ENCODE measurements at places on chromosomes 7 and 10. TPM values are rescaled to one million over a fixed set of nuclear protein-coding genes. Genes with fewer than 3 reads are reported as not detected.

Gene ZC3HAV1L
- 0.93 TPM for total RNA-seq

Gene PLAU
- total RNA-seq: 0.50 TPM

Gene C10orf67
- total RNA-seq: not detected

Gene RPEL1
- total RNA-seq: not detected

Gene PSD
- total RNA-seq: 7.0 TPM

Gene MRPS33
- total RNA-seq: 33.2 TPM

Gene KIAA1217
- total RNA-seq: 26.7 TPM

Gene CYP2C19
- 13.0 TPM for total RNA-seq

Gene HOXA4
- 0.43 TPM for total RNA-seq

Gene PNLIPRP3
- total RNA-seq: not detected

Gene MIOS
- 14.4 TPM for total RNA-seq

Gene CEP55
- 0.08 TPM for total RNA-seq

Gene ANXA8
- 1.7 TPM for total RNA-seq

Gene NPFFR1
- not detected for total RNA-seq

Gene DPYSL4
- total RNA-seq: 0.08 TPM

Gene KCNMA1
- 44.0 TPM for total RNA-seq

Gene GIMAP5
- total RNA-seq: 3.7 TPM

Gene SORCS1
- total RNA-seq: 0.10 TPM

Gene SH2D4B
- total RNA-seq: not detected

Gene CPN1
- total RNA-seq: 46.9 TPM

Gene PMPCB
- 41.8 TPM for total RNA-seq

Gene GPR26
- not detected for total RNA-seq

Gene CHST3
- 1.3 TPM for total RNA-seq

Gene ZNF92
- total RNA-seq: 1.9 TPM

Gene CLCN1
- total RNA-seq: not detected

Gene GBX1
- not detected for total RNA-seq

Gene CACUL1
- 16.1 TPM for total RNA-seq

Gene GIMAP4
- total RNA-seq: 9.8 TPM

Gene WDFY4
- total RNA-seq: 1.3 TPM

Gene EVX1
- total RNA-seq: not detected

Gene AKR1C1
- 379 TPM for total RNA-seq

Gene PTN
- 0.38 TPM for total RNA-seq

Gene SSC4D
- total RNA-seq: 2.5 TPM

Gene RBP3
- not detected for total RNA-seq

Gene TMEM176A
- total RNA-seq: 449 TPM

Gene ZNF138
- 1.7 TPM for total RNA-seq

Gene GPR85
- 0.25 TPM for total RNA-seq

Gene MAT1A
- total RNA-seq: 928 TPM

Measured in left lobe of liver (tissue), 2 donors.